ENCODE measurements at places on chromosomes 1 and 21.

DNA sequence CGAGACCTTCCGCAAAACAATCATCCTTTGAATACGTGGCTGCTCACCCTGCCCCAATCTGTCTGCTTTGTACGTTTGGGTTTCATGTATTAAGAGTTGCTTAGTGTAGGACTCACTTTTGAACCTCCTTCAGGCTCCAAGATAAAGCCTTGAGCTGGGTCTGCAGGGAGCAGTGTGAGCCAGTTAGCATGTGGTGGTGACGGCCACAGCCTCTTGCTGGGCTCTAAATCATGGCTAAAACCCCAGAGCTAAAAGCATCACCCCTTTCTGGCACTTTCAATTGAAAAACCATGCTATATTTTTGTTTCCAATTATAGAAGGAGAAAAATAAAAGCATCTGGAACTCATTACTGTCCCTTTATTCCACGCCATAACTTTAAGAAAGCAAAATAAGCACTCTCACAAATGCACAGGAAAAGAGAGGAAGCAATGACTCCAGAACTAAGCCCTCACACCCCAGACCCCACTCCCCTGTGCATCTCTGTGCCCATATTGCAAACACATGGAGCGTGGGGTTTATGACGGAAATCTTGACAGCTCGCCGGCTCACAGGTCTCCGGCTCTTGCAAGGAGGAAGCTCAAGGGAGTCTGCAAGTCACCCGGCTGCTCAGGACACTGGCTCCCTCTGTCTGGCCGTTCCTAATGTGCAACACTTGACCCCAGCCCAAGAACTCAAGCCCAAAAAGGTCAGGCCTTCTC, 135.5 kb downstream of the MIS18A start:
- no peak for DNase-seq

- no peak for DNase-seq
Measured at GRCh38 chr1:54777011-54777410, 12.7 kb upstream of the PARS2 start.

DNA sequence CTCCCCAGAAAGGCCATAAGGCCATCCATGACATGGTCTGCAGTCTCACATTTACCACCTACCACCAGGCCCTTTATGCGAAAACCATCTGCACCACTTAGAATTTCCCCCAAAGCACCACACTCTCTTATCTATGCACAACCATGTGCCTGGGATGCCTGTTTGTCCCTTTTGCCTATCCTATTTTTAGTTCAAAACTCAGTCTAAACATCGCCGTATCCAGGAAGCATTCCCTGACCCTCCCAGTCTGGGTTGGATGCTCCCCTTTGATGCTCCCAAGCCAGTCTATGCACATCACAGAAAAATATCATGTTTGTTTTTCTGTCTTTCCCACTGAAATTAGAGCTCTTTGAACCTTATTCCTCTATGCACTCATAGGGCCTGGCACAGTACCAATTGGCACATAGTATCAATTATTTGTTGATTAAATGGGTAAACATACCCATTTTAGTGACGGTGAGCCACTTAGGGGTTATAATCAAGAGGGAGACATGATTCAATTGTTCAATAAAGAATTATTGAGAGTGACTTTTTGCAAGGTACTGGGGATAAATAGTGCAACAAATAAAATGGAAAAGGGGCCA, 6.7 kb downstream of the MPL start:
- DNase-seq = no peak

DNA sequence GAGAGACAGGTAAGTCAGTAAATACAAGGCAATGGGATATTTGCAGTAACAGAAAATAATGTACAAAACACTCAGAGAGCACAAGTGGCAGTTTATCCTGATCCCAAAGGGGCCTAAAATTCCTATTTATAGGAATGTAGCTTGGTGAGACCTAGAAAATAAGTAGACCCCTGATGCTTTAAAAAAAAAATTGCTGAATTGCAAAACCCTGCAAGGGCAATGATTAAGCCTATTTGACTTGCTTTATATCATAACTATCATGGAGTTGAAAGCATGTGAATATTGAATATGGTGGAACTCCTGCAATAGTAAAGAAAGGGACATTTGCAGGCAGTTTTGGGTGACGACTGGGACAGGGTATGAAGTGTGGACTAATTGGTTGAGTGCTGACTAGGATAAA, 101.9 kb upstream of the C1orf21 start:
- no peak for DNase-seq

DNA sequence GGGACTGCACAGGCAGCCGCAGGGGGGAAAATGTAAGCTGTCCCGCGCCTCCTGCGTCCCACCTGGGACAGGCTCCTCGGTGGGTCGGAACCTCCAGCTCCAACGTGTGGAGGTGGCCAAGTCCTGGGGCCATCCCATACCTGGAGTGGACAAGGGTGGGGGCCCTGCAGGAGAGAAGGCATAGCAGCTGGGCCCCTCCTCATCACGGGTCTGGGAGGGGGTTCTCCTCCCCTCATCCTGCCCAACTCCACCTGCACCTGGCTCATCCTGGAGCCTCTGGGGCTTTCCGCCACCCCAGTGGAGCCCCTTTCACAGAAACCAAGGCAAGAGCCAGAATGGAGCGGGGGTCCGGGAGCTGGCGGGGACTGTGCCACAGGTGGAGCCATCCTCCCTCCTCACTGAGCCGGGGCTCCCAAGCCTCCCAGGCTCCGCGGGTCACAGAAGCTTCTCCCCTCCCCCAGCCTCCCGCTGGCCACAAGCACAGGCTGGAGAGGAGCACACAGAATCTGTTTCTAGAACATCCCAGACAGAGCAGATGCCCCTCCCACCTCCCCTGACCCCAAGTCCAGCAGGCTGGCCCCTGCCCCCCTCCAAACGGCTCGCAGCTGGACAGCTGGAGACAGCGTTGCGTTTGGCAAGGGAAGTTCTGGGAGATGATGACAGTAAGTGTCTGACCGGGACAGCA, 65.8 kb downstream of the MEGF6 start:
- DNase-seq = no peak

- no peak for DNase-seq
Measured at GRCh38 chr1:171890131-171890530, 48.8 kb downstream of the DNM3 start.

GRCh38 chr1:228284521-228284920, 76.7 kb downstream of the OBSCN start:
- DNase-seq = no peak

GRCh38 chr1:101241485-101242225, 4.8 kb downstream of the S1PR1 start:
- DNase-seq = no peak
